ENCODE measurements at places on chromosomes 11 and 22.

- no peak for DNase-seq
Measured at GRCh38 chr22:25940479-25940878, 198.5 kb downstream of the MYO18B start.

DNA sequence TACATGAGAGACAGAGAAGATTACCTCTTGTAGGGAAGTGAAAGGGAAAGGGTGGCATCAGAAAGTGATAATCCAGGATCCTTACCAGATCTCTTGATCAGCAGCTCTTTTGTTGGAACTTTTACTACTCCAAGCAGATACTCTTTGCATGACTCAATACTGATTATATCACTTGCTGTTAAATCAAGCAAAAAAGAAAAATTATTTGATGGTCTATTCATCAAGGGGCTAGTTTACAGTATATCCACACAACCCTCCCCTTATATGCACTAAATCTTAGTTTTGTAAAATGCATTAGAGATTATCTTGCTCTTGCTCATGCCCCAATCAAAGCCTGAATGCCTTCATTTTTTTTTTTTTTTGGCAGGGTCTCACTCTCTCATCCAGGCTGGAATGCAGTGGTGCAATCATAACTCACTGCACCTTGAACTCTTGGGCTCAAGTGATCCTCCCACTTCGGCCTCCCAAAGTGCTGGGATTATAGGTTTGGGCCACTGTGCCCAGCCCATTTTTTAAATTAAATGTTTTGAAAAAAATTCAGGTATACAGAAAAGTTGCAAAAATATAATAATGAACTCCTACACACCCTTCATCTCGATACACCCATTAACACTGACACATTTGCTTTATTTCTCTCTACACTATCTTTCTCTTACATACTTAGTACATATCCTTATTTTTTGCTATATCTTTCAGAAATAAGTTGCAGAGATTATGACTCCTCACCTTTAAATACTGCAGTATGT lies 76.1 kb upstream of the UCP3 start:
- no peak for DNase-seq

GRCh38 chr11:9847636-9848035 lies 183.8 kb downstream of the SWAP70 start:
- DNase-seq: no peak

DNA sequence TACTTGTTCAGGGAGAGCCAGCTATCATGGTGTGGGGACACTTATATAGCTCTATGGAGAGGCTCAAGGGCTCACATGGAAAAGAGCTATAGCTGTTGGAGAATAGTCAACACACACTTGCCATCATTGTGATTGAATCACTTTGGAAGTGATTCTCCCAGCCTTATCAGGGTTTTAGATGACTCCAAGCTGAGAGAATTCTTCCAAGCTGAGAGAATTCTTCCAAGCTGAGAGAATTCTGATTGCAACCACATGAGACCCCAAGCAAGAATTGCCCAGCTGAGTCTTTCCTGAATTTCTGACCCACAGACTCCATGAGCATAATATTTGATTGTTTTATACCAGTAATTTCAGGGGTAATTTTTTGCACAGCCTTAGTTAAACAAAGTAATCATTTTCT lies 1318.3 kb upstream of the RAG2 start:
- DNase-seq: no peak

GRCh38 chr11:10650166-10650565 lies 43.4 kb downstream of the IRAG1 start:
- no peak for DNase-seq

DNA sequence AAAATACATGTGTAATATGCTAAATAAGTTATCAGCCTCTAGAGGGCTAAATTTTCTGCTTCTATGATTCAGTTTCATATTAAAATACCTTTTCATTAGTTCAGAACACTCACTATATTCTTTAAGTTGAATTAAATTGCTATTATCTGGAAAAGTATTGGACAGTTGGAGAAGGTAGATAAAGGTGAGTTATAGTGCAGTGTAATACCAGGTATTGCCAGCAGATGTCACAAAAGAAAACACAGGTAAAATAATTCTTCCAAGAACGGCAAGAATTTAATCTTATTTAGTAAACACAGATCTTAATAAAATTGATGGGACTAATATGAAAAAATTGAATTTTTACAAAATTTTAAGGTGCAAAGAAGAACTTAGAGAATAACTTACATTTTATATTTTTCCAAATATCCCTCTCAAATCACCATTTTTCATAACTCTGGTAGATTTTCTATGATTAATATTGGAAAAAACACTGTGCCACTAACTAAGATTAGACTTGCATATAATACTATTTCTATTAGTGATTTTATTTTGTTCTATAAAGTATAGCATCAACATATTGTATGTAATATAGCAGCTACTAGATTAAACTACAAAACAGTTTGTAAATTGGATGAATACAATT lies 1.7 kb upstream of the LRRC4C start:
- no peak for DNase-seq

- no peak for DNase-seq
Measured at GRCh38 chr11:113370634-113371033, 16.9 kb upstream of the ANKK1 start.

- no peak for DNase-seq
Measured at GRCh38 chr11:43278193-43278956, 33.4 kb upstream of the API5 start.

- DNase-seq: no peak
Measured at GRCh38 chr11:120173019-120173705, 35.2 kb upstream of the TRIM29 start.

Data from stimulated activated CD8-positive, alpha-beta memory T cell treated with anti-CD3 and anti-CD28 coated beads, Interleukin-7, amount 100 ng/mL, for 1 hour (primary cell).